ENCODE measurements at places on chromosomes 4 and X. TPM values are rescaled to one million over a fixed set of nuclear protein-coding genes. Genes with fewer than 3 reads are reported as not detected.

CYLC1 gene
- not detected for total RNA-seq

SLAIN2 gene
- total RNA-seq: 27.7 TPM

CSN1S1 gene
- total RNA-seq: not detected

HTN1 gene
- total RNA-seq: not detected

MAGEA4 gene
- total RNA-seq: not detected

NEIL3 gene
- total RNA-seq: 14.1 TPM

MTMR8 gene
- total RNA-seq: 2.1 TPM

PROM1 gene
- total RNA-seq: 0.13 TPM

MOSPD2 gene
- total RNA-seq: 15.8 TPM

KLB gene
- total RNA-seq: under 0.01 TPM

TNMD gene
- total RNA-seq: not detected

MYOZ2 gene
- 0.13 TPM for total RNA-seq

TMEM187 gene
- 3.7 TPM for total RNA-seq

FGF13 gene
- total RNA-seq: 0.27 TPM

CLGN gene
- 0.13 TPM for total RNA-seq

PLA2G12A gene
- 47.5 TPM for total RNA-seq

PDK3 gene
- total RNA-seq: 11.6 TPM

SLITRK4 gene
- total RNA-seq: 64.4 TPM

PPP1R2C gene
- not detected for total RNA-seq

PCDH18 gene
- 0.27 TPM for total RNA-seq

UGT2B10 gene
- total RNA-seq: not detected

PPM1K gene
- 10.1 TPM for total RNA-seq

ZNF630 gene
- 0.50 TPM for total RNA-seq

SPON2 gene
- 0.57 TPM for total RNA-seq

RLIM gene
- 87.5 TPM for total RNA-seq

F11 gene
- total RNA-seq: not detected

NDST3 gene
- not detected for total RNA-seq

BCORL1 gene
- total RNA-seq: 3.1 TPM

IL1RAPL1 gene
- 0.29 TPM for total RNA-seq

FRG2 gene
- not detected for total RNA-seq

FAM9C gene
- total RNA-seq: 0.50 TPM

ADH7 gene
- total RNA-seq: not detected

CNGA1 gene
- total RNA-seq: not detected

AMTN gene
- not detected for total RNA-seq

ARMCX4 gene
- total RNA-seq: 6.8 TPM

DRD5 gene
- not detected for total RNA-seq

PCDH7 gene
- 39.3 TPM for total RNA-seq

FAM120C gene
- total RNA-seq: 4.8 TPM

CNKSR2 gene
- not detected for total RNA-seq

EFHC2 gene
- 0.07 TPM for total RNA-seq

ATP11C gene
- total RNA-seq: 113 TPM

PCSK1N gene
- total RNA-seq: not detected

MAN2B2 gene
- 12.9 TPM for total RNA-seq

SSX3 gene
- total RNA-seq: not detected

HTR2C gene
- not detected for total RNA-seq

JCHAIN gene
- total RNA-seq: not detected

NLRP2B gene
- not detected for total RNA-seq

GPC3 gene
- total RNA-seq: not detected

COQ2 gene
- 27.8 TPM for total RNA-seq

HOPX gene
- 19.6 TPM for total RNA-seq

LRRC66 gene
- 0.29 TPM for total RNA-seq

TCP11X2 gene
- not detected for total RNA-seq

RAP1GDS1 gene
- 102 TPM for total RNA-seq

TIMP1 gene
- total RNA-seq: 53.6 TPM

RTL3 gene
- not detected for total RNA-seq
